Heart left ventricle (tissue), 16 donors: ENCODE measurements at places on chromosomes 11 and 22.

DNA sequence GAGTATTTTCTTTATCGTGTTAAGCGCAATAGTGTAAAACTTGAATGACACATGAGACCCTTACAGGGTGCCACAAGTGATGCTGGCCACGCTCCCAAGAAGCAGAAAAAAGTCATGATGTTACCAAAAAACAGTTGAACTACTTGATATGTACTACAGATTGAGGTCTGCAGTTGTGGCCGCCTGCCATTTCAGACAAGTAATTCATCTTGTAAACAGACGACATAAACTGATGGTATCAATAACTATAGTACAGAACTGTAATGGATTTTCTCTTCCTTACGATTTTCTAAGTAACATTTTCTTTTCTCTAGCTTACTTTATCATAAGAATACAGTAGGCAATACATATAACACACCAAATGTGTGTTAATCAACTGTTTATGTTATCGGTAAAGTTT, 5.5 kb downstream of the CD59 start:
- no peak for DNase-seq

DNA sequence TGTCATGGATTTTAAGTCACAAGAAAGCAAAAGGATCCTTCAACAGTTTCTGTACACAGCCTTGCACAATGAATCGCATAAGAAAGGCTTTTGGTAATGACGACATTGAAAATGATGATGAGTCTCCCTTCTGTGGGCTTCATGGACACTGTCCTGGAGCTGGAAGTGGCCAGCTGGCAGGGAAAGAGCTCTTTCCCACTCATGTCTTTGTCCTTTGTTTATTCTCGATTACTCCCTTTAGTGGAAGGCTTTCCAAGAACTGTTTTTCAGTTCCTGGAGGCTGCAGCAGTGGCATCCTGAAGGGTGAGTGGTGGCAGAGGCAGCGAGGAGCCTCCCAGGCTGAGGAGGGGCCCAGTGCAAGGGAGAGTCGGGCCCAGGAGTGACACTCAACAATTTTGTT, 505.2 kb downstream of the NTM start:
- DNase-seq, result no peak

DNA sequence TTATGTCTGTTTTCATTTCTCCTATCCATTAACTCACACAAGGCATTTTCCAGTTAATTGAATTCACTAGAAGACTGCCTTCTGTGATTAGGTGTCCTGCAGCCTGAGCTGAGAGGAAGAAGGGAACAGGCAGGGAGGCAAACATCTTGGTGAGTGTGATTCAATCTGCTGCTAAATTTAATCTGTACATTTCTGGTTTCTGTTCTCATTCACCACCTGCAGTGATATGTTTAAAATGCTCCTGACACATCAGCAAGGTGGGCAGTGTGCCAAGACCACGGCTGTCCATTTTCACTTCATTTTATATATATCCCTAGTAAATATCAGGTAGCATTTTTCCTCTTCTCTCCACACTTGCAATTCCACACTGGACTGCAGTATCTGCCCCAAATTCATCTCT, 416.5 kb downstream of the TMEM135 start:
- no peak for DNase-seq

DNA sequence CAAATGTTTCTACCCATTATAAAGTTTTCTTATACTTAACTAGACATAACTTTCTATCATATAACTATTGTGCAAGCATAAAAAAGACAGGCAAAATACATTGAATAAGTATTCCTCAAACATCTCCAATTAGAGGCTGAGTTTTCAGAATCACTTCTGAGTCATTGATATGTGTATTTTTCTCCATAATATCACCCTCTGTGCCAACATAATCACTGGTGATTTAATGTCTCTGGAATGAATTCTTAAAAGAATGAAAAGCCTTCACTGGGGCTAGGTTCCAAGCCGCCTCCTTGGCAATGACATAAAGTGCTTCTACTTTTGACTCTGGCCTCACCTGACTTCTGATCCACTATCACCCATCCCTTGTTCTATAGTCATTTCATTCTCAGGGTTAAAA, 197.0 kb upstream of the E2F8 start:
- DNase-seq, result no peak

- no peak for DNase-seq
Observed at GRCh38 chr11:44532809-44533208, 32.7 kb upstream of the CD82 start.
